ENCODE measurements at places on chromosomes 2 and 18.
A peak's percentile ranks its signal among the peaks of the same experiment; 100 is the strongest.

- DNase-seq: no peak
Observed at GRCh38 chr2:101223814-101224231, 28.9 kb upstream of the CNOT11 start.

DNA sequence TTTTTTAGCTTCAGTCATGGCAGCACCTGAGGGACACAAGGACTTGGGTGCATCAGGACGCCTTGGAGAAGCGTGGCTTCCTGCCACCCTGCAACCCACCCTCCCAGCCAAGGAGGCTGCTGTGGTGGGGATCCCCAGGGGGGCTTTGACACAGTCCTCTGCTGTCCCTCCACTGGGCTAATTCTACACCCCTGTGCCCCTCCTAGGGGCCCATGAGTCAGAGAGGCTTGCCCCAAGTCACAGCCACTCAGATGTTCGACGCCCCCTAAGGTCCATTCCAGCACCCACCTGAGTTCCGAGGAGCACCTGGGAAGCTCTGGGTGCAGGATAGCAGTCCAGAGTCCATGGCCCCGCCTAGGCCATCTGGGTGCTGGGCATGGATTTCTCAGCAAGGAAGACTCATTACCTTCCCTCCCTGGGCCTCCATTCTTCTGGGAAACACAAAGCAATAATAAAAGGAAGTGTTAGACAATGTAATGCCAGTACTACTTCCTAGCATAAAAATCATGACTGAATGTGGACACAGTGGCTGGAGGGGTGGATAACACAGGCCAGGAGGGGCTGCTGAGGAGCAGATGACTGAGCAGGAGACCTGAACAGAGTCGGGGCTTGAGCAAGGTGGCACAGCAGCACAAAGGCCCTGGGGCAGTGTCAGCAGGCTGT is 3.7 kb downstream of the ALPG start:
- no peak for DNase-seq

DNA sequence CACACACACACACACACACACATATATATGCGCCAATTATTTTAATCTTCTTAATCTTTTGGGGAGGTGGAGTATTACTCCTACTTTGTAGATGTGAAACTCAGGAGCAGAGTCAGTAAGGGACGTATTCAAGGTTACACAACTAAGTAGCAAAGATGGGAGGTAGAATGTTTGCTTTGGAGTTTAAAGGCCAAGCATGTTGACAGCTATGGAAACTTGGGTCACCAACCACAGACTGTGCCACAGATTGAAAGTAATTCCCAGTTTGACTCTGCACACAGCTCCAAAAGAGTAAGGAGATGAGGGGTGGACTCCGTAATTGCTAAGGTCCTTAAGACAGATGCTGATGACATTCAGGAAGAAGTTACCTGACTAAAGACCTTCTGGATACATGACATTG is 124.8 kb upstream of the ITGB6 start:
- no peak for DNase-seq

- no peak for DNase-seq
Observed at GRCh38 chr2:31051258-31052140, 86.7 kb downstream of the GALNT14 start.

GRCh38 chr2:230012267-230012884 is 56.3 kb downstream of the SLC16A14 start:
- DNase-seq: no peak

DNA sequence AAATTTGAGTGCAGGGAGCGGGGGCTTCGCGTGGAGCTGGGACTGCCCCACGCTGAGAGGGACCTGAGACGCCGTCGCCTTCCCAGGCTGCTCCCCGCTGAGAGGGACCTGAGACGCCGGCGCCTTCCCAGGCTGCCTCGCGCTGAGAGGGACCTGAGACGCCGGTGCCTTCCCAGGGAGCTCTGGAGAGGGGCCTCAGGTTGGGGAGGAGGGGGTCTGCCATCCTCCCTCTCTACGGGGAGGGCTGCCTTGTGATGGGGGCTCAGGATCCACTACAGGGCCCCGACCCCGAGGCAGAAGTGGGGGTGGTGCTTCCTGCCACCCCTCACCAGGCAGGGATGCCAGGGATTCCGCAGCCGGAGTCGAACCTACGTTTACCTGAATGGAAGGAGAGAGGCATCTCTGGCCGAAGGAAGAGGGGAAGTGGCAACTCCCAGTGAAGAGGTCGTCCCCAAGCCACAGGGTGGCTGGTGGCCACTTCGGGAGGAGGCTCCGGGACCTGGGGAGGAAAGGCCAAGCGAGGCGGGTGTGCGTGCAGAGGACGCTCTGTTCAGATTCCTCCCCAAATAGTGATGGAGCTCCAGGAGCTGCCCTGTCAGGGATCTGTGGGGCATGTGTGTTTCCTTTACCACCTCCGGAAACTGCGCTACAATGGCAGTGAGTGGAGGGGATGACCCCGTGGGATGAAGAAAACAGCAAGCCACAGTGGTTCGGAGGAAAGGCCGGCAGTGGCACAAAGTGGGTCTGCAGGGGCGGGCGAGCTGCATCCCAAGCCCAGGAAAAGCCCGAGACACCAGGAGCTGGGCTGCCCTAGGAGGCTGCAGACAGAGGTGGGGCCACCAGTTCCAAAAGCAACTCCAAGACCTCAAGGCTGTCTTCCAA is 108.2 kb upstream of the CTDP1 start:
- no peak for DNase-seq

DNA sequence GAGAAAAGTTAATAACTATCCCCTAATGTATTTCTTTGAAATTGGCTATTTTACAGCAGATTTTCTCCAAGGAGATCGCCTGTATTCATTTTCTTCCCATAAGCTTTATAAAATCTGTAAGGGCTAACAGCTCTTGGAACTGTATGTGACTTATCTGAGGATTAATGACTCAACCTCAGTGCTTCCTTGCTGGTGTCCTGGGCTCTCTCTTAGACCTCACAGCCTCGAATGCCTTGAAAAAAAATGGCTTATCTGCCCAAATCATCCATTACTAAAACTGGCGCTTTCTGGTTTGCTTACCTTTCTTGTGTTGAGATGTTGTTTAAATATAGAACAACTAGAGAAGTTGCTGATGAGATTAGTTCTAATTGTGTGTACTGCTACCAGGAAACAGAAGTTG is 713.6 kb downstream of the SLC4A3 start:
- no peak for DNase-seq

GRCh38 chr18:13141209-13141608 is 77.4 kb upstream of the LDLRAD4 start:
- DNase-seq: no peak

GRCh38 chr18:50301074-50301473 is 13.6 kb upstream of the CXXC1 start:
- DNase-seq: no peak

DNA sequence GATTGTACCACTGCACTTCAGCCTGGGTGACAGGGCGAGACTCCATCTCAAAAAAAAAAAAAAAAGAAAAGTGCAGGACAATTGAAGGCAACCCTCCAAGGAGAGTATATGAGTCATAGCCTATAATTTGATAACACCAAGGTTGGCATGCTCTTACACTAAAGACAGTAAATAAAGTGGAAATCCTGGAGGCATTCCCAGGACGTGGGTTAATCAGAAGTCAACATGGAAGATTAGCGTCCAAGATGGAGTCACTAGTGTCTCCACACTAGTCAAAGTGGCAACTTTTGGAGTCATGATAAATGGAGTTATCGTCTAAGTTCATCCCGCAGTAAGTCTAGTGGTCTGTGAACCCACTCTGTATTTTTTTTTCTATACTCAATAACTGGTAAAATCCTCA is 21.2 kb upstream of the UGGT1 start:
- no peak for DNase-seq

GRCh38 chr2:38580115-38580636 is 22.6 kb downstream of the HNRNPLL start:
- no peak for DNase-seq

GRCh38 chr2:224570328-224570993 is 14.7 kb downstream of the CUL3 start:
- no peak for DNase-seq

GRCh38 chr2:55156326-55156725 is 75.8 kb downstream of the CLHC1 start:
- no peak for DNase-seq

- no peak for DNase-seq
Observed at GRCh38 chr18:8811115-8811514, 105.8 kb downstream of the MTCL1 start.

- no peak for DNase-seq
Observed at GRCh38 chr2:109692013-109692743, 78.0 kb downstream of the SOWAHC start.

- DNase-seq: no peak
Observed at GRCh38 chr2:179580378-179581146, 280.9 kb downstream of the ZNF385B start.

DNA sequence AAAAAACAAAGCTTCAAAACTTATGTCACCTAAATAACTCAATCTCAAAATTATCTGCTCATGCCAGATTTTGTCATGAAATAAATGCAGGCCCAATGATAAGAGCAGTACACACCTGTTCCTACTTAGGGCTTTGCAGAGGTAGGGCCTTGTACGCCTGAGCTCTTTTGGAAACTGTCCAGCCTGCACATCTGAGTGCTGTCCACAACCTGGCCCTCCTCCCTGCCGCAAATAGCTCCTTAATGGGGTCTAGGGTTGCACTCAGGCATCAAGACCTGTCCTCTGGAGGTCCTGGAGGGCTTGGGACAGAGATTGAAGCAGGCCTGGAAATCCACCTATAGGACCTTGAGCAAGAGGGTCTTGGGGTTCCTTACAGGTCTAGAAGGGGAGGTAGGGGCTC is 115.4 kb upstream of the CCDC195 start:
- DNase-seq: no peak

DNA sequence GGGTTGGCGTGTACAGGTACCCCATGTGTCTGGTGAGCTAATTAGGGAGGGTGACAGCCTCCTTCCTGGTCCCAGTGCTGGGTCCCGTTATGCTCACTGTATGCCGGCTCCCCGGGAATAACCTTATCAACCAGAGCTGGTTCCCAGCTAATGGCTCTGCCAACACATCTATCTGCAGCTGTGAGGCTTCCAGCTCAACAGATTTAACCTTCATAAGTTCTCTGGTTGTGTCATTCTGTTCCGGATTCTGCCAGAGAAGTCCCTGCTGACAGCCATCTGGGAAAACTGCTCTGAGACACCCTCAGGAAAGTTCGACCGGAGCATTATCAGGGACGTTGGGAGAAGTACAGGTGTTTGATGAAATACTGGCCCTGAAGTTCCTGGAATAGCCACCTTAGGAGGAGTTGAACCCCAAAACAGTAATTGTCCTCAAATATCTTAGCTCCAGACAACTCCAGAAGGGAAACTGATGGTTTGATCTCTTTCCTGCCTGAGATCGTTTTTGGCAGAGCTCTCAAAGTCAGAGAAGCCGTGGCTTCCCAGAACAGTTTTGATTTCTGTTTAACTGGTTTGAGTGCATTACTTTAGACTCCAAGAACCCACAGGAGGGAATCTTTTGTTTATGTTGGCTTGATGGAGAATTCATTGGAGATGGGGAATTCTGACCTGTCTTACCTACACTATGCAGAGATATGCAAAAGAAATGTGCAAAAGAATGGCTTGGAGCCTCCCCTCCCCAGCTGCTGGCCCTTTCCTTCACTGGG is 39.4 kb upstream of the TXNDC2 start:
- DNase-seq: no peak

GRCh38 chr2:240555541-240556250 is 2.1 kb downstream of the ANKMY1 start:
- DNase-seq: no peak

GRCh38 chr2:120243211-120243610 is 9.4 kb upstream of the RALB start:
- DNase-seq: no peak

DNA sequence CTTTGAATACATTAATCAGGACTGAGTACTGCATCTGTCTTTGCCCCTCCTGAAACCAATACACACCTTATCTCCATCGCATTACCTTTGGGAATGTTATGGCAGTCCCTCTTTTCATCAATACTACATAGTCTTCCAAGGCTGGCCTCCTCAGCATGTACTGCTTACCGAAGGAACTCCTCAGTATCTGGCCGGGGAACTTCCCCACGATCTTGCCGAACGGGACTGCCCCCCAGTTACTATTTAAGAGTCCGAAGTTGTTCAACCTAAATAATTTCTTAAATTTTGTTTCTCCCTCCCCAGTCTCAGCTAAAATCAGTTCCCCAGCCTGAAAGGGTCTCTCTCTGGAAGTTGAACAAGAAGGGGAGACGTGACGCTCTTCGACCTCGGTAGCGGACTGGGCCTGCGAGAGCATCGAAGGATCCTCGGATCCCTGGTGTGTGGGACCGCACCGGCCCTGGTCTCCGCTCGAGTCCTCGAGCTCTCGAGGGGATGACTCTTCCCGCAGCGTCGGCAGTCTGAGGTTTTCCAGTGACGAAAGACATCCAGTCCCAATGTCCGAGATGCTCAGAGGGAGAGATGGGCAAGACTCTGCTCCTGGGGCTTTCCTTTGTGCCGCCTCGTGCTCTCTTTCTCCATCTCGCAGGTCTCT is 489 bp downstream of the TRMT61B start:
- no peak for DNase-seq

- no peak for DNase-seq
Observed at GRCh38 chr2:199903111-199903510, 8.0 kb upstream of the C2orf69 start.

DNA sequence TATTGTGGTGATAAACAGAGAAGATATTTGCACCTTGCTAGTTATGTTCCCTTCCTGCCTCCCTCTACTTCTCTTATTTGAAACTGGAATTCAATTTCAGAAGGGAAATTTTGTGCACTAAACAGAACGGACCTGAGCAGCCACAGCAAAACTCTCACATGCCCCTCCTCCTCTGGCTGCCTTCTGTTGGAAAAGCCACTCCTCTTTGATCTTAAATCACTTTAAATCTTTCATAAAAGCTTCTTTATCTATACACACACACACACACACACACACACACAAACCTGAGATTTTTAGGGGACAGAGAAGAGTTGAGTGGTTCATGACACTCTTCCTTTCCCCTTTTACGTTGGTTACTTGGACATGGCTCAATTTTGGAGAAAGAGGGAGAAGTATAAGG is 5.6 kb downstream of the TBR1 start:
- DNase-seq: no peak

DNA sequence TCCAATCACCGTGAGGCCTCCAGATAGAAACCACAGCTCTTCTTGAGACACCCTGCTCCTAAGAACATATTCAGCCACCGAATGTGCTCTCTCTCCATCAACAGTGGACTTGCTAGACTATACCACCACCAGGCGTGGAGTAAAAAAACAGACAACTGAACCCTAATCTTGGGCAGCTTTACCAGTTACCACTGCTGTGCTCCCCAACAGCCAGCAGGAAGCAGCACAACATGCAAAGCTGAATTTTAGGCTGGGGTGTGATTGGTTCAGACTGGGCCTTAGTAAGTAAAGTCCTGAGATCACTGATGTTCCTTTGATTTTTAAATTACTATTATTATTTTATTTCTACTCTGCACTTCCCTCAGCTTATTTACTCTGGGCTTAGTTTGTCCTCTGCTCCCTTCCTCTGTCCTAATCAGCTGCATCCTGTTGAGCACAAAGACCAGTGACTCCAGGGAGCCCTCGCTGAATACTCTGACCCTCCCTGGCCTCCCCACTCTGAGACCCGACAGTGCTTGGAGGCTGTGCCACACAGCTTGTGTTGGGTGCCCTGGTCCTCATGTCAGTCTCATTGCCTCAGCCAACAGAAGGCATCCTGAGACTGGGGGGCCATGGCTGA is 21.9 kb downstream of the MRPL35 start:
- DNase-seq: peak; percentile 42

GRCh38 chr2:70124983-70125480 is 37.8 kb downstream of the PCBP1 start:
- peak; percentile 41 for DNase-seq

- DNase-seq: no peak
Observed at GRCh38 chr18:79217979-79218604, 148.9 kb downstream of the ATP9B start.

GRCh38 chr2:45651415-45652089 is at the start of gene PRKCE:
TSS of gene PRKCE (plus strand) at chr2:45651675.
- peak; percentile 50 for DNase-seq

- DNase-seq: no peak
Observed at GRCh38 chr2:5886462-5886861, 194.3 kb downstream of the SOX11 start.
